ENCODE measurements at places on chromosomes 6 and 20. TPM values are rescaled to one million over a fixed set of nuclear protein-coding genes. Genes with fewer than 3 reads are reported as not detected.

- DNase-seq, result no peak
Measured at GRCh38 chr6:128365520-128366160, 154.8 kb downstream of the PTPRK start.

DNA sequence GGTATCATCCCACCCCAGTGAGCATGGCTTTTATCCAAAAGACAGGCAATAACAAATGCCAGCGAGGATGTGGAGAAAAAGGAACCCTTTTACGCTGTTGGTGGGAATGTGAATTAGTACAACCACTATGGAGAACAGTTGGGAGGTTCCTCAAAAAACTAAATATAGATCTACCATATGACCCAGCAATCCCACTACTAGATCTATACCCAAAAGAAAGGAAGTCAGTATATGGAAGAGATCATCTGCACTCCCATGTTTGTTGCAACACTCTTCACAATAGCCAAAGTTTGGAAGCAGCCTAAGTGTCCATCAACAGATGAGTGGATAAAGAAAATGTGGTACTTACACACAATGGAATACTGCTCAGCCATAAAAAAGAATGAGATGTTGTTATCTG lies 5.9 kb upstream of the KIAA1755 start:
- DNase-seq, result no peak

GRCh38 chr6:150366118-150366778 lies 2.6 kb upstream of the IYD start:
- DNase-seq, result no peak

- no peak for DNase-seq
Measured at GRCh38 chr6:14431385-14432330, 314.1 kb downstream of the CD83 start.

- no peak for DNase-seq
Measured at GRCh38 chr6:37503309-37503965, 3.7 kb upstream of the CCDC167 start.

GRCh38 chr20:14888134-14888533 lies 550.7 kb upstream of the FLRT3 start:
- DNase-seq, result no peak

- no peak for DNase-seq
Measured at GRCh38 chr6:4655196-4656025, 120.8 kb upstream of the CDYL start.

- no peak for DNase-seq
Measured at GRCh38 chr6:100202417-100203194, 208.6 kb upstream of the MCHR2 start.

DNA sequence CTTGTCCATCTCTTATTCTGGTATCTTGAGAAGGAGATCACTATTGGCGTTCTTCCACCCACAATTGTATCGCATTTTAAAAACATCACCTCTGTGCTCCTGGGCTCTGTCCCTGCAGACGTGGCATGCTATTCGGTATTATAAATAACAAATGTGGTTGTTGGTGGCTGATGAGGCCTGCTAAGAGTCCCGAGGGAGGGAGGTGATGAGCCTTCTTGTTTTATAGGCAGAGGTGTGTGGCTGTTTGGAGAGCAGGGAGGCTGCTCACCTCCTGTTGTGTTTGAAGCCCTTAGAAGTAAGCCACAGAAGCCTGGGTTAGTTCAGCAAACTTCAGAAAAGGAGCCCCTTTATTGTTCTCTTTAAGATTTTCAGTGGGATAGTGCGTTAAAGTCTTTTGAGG lies 15.6 kb downstream of the MANBAL start:
- no peak for DNase-seq

GRCh38 chr6:4448841-4449240 lies 313.5 kb upstream of the ECI2 start:
- DNase-seq, result no peak

- DNase-seq, result no peak
Measured at GRCh38 chr6:168877821-168878282, 375.8 kb downstream of the THBS2 start.

The HSPA12B gene
- 8.7 TPM for polyA plus RNA-seq

The TGM2 gene
- polyA plus RNA-seq, result 44.6 TPM

The SUMO4 gene
- not detected for polyA plus RNA-seq

The TSBP1 gene
- not detected for polyA plus RNA-seq

The GNAS-AS1 gene
- polyA plus RNA-seq, result 0.37 TPM

All from kidney (tissue), 22 donors.